ENCODE measurements at places on chromosomes 16 and 17.

GRCh38 chr17:81234940-81235821, 3.7 kb downstream of the TEPSIN start:
- no peak for DNase-seq

- peak; percentile 5 for DNase-seq
Observed at GRCh38 chr16:47970291-47970931, 185.4 kb downstream of the ABCC12 start.

- peak; percentile 7 for DNase-seq
Observed at GRCh38 chr17:14268264-14268663, 31.6 kb upstream of the CDRT15 start.

- DNase-seq: no peak
Observed at GRCh38 chr17:60388742-60389141, 3.2 kb downstream of the USP32 start.

DNA sequence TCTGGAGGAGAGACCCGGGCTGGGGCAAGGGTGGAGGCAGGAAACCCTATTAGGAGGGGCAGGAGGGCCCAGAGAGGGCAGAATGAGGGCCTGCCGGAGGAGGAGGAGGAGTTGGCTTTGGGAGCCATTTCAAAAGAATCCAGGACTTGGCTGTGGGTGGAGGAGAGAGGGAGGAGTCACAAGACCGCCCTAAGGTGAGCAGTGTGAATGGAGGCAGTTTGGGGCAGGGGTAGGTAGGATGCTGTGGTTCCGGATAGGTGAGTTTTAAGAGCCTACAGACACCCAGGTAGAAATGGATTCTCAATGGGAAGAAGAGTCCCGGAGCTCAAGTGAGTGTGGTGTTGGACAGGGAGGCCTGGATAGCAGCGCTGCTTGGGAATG, 80.3 kb downstream of the ARHGAP23 start:
- no peak for DNase-seq

- DNase-seq: no peak
Observed at GRCh38 chr17:58267347-58268324, 13.1 kb downstream of the MPO start.

- DNase-seq: no peak
Observed at GRCh38 chr17:7111784-7112509, 2.7 kb downstream of the ASGR2 start.

DNA sequence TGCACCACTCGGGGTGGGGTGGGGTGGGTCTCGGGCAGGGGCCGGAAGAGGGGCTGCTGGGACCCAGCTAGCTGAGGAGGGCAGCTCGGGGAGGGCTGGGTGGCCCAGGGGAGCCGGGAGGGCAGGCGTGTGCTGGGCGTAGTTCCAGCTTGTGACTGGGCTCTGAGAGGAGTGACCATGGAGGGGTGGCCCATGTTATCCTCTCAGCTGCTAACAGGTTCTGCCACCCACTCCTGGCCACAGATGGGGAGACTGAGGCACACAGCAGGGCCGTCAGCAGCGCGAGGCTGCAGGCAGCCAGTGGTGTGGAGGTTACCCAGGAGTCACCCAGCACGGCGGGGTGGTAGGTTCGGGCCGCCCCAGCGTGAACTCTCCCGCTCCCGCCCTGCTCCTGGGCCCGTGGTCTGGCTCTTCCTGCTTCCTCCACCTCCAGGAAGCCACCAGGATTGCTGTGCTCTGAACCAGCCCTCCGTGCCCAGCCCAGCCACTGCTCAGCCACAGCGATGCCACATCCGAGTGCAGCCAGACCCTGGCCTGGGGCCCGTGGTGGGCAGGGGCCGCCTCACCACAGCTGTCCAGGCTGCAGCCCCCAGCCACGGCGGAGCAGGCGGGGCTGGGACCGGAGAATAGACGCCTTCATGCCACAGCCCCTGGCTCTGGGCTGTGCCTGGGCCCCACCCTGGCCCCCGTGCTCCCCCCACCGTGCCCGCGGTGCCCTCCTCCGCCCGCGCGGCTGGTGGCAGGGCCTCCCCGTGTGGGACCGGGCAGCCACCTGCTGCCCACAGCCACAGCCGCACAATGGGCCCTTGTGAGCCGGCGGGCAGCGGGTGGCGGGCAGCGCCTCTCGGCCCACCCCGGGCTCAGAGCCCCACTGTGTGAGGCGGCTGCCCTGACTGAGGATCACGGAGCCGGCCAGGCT, 26.3 kb upstream of the SSTR5 start:
- no peak for DNase-seq

GRCh38 chr17:81314398-81315081, 19.4 kb upstream of the SLC38A10 start:
- DNase-seq: no peak

DNA sequence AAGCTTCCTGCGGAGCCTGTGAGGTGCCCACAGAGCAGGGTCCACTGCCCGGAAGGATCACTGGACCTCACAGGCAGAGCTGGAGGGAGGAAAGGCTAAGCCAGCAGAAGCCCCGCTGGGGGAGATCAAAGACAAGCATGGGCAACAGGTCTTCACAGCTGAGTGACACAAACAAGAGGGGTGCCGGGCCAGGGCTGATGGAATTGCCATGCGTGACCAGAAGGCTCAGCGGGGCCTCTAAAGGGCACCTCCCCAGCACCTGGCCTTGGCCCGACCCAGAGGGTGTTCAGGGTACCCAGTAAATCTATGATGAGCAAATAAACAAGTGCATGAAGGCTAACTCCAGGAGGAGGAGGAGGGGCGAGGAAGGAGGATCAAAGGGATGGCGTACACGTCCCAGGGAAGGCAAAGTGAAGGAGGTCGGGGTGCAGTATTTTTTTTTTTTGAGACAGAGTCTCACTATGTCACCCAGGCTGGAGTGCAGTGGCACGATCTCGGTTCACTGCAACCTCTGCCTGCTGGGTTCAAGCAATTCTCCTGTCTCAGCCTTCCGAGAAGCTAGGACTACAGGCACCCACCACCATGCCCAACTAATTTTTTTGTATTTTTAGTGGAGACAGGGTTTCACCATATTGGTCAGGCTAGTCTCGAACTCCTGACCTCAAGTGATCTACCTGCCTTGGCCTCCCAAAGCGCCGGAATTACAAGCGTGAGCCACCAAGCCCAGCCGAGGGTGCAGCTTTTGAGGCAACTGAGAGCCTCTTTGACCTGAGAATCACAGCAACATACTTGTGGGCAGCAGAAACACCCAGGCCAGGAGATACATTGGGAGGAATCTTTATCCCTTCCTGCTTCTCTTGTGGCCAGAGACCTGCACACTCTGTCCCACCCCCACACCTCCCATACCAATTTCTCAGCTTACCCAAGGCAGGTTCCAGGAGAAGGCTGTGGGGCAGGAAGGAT, 16.1 kb upstream of the EXOC7 start:
- no peak for DNase-seq

- no peak for DNase-seq
Observed at GRCh38 chr17:82157046-82158035, 55.3 kb downstream of the CCDC57 start.

Measured in activated CD4-positive, alpha-beta T cell treated with anti-CD3 and anti-CD28 coated beads, Interleukin-2, Interleukin-6, amounts not matched to agents 100 ng/mL and 50 ng/mL, durations not matched to agents 16 hours and 8 hours (primary cell).